ENCODE measurements at places on chromosomes 13 and 19.

GRCh38 chr13:35460061-35460460, 16.4 kb downstream of the MAB21L1 start:
- no peak for DNase-seq

GRCh38 chr13:91228940-91229339, 118.5 kb upstream of the MIR17HG start:
- no peak for DNase-seq

DNA sequence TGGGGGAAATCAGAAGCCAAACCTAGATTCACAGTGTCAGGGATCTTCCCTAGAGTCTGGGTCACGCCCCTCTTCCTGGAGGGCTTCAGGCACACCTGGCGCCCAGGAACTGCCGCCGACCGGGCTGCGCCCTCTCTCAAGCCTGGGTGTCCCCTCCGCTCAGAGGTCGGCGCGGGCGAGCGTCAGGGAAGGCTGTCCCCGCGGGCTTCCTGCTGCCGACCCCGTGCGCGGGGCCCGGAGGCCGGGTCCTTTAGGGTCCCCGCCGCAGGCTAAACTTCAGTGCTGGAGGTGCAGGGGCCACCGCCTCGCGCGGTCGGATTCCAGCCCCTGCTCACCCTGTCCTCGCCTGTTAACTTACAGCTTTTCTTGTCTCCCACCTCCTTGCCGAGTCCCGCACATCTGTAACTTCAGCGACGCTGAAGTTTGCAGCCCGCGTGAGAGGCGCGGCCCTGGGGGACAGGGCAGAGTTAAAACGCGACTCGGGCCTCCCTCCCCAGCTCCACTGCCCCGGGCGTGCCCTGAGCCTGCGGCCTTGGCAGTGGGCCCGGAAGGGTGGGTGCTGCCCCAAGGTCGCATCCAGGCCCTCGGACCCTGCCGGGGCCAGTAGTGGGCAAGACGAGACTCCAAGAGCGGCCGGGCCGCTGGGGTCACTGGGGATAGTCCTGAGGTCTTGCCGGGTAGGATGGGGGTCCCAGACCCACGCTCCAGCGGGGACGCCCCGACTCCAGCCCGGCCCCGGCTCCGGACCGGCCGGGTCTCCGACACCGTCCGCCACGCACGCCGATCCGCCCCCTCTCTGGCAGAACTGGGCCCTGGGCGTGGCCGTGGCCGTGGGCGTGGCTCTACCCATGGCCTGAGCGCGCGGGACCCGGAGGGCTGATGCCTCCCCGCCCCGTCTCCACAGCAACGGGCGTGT, 95.6 kb upstream of the ZNF98 start:
- no peak for DNase-seq

DNA sequence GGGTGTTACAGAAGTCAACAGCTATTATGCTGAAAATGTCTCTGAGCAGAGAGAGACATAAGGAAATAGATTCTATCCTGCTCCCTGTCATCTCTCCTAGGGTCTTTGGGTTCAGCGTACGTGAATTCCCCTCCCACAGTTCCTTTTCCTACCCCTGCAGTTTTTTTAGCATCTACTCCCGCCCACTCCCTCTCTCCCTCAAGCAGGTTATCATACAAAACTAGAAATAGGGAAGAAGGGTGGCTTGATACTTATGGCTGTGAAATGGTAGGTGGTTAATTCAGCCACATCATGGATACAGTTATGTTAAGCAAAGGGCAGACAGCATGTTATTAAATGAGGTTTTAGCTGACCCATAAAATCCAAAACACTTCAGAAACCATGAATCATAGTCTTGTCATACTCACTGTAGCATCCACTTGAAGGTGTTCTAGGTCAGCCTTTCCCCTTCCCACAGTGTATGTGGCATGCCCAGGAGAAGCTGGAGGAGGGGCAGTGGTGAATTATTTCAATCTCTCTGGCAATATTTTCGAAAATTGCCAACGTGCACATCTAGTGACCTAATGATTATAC, 236.8 kb upstream of the SERP2 start:
- no peak for DNase-seq

DNA sequence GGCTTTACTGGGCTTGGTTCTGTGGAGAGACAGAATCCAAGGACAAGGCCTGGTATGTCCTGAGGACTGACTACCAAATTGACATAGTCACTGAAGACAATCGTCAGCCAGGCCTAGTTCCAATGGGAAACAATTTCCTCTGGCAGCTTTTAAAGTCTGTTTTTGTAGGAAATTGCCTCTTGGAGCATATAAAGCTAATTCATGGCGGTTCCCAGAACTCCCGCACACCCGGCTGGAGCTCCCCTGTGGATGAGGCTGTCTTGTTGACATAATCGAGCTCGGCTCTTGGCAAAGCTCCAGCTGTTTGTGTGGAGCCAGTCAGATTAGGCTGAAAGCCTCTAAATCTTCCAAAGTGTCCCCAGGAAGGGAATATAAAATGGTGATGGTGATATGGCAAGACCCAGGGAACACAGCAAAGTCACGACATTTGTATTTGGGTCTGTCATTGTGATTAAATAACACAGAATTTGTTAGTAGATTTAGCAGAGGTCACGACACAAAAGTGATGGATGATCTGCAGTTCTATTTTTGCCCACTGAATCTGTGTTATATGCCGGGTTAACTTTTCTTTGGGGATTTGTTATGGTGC, 395.0 kb downstream of the PCDH9 start:
- peak; percentile 13 for DNase-seq

DNA sequence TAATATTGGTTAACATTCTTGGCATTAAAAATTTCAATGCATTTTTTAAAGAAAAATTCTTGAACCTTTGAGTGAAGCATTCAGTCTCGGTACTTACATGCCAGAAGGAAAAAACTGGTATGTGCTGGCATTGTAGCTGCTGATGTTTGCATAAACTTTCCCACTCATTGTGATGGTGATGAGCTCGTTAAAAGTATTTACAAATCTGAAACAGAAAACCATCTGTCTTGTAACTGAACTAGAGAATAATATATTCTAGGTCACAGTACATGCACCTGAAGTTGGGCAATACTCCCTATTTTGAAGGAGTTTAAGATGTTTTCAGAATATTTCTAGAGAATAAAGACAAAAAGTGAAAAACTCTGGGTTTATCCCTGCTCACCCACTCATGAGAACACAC, 64.1 kb downstream of the SLC15A1 start:
- DNase-seq: no peak

DNA sequence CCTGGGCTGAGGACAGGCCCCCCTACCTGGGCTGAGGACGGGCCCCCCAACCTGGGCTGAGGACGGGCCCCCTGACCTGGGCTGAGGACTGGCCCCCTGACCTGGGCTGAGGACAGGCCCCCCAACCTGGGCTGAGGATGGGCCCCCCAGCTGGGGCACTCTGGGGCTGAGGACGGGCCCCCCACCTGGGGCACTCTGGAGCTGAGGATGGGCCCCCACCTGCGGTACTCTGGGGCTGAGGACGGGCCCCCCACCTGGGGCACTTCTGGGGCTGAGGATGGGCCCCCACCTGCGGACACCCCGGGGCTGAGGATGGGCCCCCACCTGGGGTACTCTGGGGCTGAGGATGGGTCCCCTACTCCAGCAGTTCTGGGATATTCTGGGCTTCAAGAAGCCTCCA, 65.5 kb downstream of the RASA3 start:
- no peak for DNase-seq

GRCh38 chr13:106230450-106230849, 305.0 kb downstream of the EFNB2 start:
- no peak for DNase-seq

GRCh38 chr13:40170091-40170490, 496.4 kb downstream of the FOXO1 start:
- DNase-seq: no peak

GRCh38 chr13:91544723-91545122, 146.3 kb downstream of the GPC5 start:
- no peak for DNase-seq

- DNase-seq: no peak
These were observed 296.5 kb downstream of the MZT1 start for GRCh38 chr13:72430923-72431322.

- no peak for DNase-seq
These were observed 12.9 kb upstream of the MICU2 start for GRCh38 chr13:21616880-21617279.

- no peak for DNase-seq
These were observed 174.5 kb downstream of the TBC1D4 start for GRCh38 chr13:75307370-75307949.

- DNase-seq: no peak
These were observed 18.4 kb upstream of the RUBCNL start for GRCh38 chr13:46405457-46405856.

GRCh38 chr19:18523841-18524240, 2.0 kb upstream of the ELL start:
- no peak for DNase-seq

DNA sequence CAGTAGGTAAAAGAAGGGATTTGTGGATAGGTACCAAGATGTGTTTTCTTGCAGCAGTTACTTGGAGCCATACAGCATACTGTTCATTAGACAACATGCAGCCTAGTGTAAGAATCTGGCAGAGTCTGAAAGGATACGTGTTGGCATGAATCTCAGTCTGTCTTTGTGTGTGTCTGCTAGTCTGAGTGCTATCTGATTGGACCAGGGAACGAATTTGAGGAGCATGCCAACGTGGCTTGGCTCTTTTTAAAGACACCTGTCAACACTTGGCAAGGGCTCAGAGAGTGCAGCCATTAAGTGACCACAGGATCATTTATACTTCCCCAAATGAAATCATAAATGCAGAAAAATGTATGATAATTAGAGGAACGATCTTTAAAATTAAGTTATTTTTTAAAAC, 27.6 kb upstream of the ATXN8OS start:
- DNase-seq: no peak

DNA sequence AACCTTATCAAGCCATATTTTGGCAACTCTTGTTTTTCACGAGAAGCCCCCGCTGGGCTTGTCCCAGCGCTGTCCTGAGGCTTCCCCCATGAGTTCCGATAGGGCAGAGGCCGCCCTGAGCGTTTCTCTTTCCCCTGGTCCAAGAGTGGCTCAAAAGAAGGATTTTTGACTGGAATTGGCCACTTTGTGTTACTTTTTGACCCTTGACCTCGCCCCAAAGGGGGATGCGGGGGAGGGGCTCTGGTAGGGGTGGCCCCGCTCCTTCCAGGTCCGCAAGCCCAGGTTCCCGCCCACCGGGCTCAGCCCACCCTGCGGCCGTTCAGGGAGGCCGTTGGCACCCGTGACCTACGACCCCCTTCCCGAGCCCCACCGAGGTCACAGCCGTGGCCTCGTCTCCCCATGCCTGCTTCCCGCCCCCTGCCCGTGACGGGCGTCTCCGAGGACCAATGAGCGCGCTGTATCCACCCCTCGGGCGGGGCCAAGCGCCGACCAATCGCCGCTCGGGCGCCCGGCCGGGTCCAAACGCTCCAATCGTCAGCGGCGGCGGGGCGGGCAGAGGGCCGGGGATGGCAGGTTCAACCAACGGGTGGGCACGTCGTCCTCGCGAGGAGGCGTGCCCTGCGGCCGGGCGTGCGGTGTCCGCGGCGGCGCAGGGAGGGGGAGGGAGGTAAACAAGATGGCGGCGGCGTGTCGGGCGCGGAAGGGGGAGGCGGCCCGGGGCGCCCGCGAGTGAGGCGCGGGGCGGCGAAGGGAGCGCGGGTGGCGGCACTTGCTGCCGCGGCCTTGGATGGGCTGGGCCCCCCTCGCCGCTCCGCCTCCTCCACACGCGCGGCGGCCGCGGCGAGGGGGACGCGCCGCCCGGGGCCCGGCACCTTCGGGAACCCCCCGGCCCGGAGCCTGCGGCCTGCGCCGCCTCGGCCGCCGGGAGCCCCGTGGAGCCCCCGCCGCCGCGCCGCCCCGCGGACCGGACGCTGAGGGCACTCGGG, at the start of gene STK11:
STK11 (plus strand) TSS at position 665 of the 986 bp plus-strand sequence. CDS start 1,136 bp downstream, outside the sequence.
- peak; percentile 92 for DNase-seq

Data from urinary bladder (tissue), 4 donors.